ENCODE measurements at places on chromosomes 5 and 9.

DNA sequence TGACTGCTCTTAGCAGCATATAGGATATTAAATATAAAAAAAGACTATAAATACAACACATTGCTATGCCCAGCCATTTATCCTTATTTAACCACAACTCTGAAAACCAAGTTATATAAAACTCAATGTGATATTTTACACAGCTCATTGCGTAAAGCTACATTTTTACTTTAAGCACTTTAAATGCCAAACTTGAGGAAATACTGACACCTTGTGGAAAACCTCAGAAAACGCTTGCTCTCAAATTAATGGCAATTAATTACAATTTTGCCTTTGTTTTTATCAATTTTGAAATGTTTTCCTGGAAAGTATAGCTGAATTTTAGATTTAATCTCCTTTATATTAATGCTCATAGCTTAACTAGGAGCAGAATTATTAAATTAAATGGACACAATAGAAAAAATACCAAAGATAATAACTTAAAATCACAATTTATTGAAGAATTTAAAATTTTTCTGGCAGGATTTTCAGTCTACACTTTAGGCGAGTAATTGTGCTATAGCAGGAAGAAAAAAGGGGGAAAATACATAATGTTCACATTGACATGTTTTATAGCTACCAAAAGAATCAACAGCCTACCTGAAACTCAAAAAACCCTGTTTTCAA is 25.2 kb upstream of the PLAC8L1 start:
- DNase-seq = no peak

DNA sequence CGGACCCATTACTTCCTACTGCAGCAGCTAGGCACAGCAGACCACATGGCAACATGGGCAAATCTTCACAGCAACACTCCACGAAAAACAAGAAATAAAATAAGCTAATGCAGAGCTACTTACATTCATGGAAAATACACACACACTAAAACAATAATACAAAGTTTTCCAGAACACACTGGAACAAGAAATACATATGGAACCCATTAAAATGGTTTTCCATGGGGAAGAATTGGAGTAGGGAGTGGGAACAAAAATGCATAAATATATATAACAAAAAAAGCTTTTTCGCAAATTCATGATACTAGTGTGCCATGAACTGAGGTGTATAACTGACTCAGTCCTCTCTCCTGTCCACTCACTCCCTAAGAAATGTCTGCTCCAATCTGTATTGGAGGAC is 8.3 kb downstream of the ADAMTS12 start:
- no peak for DNase-seq

GRCh38 chr9:12923468-12924009 is 148.7 kb downstream of the LURAP1L start:
- DNase-seq = no peak

GRCh38 chr5:133652951-133653759 is 40.8 kb upstream of the FSTL4 start:
- DNase-seq = no peak

DNA sequence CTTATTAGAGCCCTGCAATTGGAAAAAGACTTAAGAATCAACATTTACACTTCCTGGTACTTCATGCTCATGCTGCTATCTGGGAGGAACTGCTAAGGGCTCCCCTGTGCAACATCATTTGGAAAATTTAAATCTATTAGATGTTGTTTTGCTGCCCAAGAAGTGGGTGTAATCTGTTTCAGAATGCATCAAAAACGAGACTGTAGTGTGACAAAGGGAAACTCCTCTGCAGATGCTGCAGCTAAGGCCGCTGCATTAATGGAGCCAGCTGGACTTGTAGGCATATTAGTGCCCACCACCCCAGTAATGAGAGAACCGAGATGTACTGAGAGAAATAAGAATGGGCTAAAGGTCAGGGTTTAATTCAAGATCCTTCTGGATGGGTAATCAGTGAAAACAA is 11.1 kb upstream of the PAIP1 start:
- DNase-seq = no peak

GRCh38 chr9:113572076-113572861 is 108.7 kb downstream of the RGS3 start:
- DNase-seq = no peak

- no peak for DNase-seq
Measured at GRCh38 chr5:13990896-13991295, 46.4 kb upstream of the DNAH5 start.

- no peak for DNase-seq
Measured at GRCh38 chr5:141821430-141821925, 56.7 kb downstream of the PCDH1 start.

GRCh38 chr9:133976191-133976861 is 15.8 kb downstream of the VAV2 start:
- no peak for DNase-seq

- DNase-seq = no peak
Measured at GRCh38 chr9:110317911-110318310, 19.8 kb downstream of the TXNDC8 start.

- DNase-seq = no peak
Measured at GRCh38 chr5:60718166-60718892, 18.4 kb upstream of the DEPDC1B start.

DNA sequence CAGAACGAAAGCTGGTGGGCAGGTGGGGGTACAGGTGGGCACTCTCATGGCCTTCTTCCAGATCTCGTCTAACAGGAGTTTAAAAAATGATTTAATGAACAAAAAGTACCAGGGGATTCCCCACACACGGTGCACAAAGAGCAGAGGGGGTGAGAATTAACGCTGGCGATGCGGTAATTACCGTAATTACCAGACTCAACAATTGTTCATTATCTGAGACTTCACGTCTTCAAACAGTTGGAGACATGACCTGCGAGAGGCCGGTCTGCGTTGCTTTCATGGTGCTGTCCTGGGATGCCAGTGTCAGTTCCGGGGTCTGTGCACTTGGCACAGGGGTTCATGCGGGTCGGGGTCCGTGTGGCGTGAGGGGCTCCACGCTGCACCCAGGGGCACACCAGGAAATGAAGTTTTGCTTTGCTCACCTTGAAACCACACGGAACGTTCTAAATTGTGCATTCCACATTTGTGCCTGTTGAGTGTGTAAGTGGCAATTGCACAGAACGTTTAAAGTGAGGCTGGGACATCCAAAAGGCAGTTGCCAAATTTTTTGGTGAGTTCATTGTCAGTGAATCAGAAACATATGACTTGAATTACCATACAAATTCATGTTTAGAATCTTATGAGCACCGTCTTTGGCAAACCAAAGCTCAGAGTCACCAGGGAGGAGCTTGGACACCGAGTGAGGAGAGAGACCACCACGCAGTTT is 256.4 kb upstream of the IRX1 start:
- DNase-seq = no peak

DNA sequence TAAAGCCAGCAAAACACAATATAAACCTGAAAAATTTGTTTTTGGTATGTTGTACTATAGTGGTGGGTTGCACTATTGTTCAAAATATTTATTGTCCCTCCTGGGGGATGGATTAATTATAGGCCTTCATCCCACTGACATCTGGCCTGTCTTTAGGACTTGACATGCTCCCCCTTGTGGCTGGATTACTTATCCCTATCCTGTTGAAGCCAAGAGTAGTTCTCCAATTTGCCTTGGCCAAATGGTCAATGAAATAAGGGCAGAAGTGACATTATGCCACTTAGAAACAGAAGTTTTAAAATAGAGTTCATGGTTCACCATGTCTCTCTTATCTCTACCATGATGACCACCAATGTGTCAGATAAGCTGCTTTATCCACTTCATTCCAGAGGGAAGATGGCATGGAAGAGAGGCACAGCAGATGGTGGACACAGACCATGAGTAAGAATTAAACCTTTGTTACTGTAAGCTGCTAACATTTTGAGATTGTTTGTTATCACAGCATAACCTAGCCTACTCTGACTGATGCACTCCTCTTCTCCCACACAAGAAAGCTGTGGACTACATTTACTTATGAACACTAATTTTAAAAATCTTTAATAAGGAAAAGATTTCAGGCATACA is 29.2 kb upstream of the ARHGEF28 start:
- DNase-seq = no peak

DNA sequence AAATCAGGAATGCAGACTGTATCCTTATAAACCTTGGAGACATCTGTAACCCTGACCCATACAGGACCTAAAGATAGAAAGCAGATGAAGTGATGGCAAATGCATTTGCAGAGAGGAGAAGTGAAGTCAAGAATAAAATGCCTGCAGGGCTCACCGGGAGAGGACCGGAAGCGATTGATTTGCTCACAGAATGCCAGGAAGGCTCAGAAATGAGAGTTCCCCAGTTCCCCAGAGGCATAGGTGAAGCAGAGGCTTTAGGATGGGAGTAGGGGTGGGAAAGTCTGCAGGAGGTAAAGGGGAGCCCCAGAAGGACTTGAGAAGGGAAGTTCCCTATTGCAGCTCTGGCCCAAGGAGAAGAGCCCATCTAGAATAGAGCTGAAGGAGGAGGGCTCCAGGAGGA is 63.9 kb upstream of the TNFAIP8 start:
- no peak for DNase-seq

DNA sequence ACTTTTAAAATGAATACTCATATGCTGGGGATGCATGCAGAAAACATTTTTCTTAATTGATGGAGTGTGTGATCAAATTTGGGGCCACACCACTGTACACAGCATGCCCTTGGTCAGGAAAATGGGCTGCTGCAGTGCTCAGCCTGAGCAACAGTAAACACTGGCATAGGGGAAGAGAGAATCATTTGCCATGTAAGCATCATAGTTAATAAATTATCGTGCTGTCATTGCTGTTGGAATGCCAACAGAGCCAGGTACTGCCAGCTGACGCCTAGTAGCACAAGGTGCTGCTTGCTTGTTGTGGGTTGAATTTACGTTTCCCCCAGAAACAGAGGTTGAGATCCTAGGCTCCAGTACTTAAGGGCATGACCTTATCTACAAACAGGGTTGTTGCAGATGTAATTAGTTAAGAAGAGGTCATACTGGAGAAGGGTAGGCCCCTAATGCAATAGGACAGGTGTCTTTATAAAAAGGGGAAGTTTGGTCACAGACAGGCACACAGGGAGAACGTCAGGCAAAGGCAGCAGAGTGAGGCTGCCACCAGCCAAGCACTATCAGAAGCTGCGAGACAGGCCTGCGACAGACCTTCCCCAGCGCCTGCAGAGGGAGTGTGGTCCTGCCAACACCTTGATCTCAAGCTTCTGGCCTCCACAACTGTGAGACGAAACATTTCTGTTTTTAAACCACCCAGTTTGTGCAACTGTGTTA is 25.3 kb downstream of the DAP start:
- no peak for DNase-seq

GRCh38 chr9:94868464-94868863 is 142.0 kb downstream of the AOPEP start:
- DNase-seq = no peak

DNA sequence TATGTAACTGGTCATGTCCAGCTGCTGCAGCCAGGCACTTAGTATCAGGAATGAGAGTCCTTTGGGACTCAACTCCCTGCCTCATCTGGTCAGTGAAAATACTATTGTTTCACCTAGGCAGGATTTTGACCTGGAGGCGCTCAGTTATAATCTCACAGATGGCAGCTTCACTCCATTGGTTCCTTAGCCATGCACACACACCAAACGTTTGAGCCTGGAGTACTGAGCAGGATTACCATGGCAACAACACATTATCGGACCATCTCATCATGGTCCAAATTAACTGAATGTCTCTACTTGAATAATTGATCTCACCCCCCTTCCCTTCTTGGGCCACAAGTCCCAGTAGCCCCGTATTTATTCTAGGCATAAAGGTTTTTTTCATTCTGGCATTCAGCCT is 15.0 kb upstream of the SREK1 start:
- DNase-seq = no peak

- DNase-seq = no peak
Measured at GRCh38 chr5:170681013-170681433, 102.5 kb upstream of the GABRP start.

GRCh38 chr5:14526493-14526892 is 55.1 kb upstream of the OTULINL start:
- DNase-seq = no peak

- DNase-seq = peak; percentile 18
Measured at GRCh38 chr5:15601274-15601673, 101.3 kb downstream of the FBXL7 start.

GRCh38 chr5:6705959-6706358 is 7.3 kb upstream of the TENT4A start:
- no peak for DNase-seq

- DNase-seq = no peak
Measured at GRCh38 chr9:108053555-108054061, 564.0 kb upstream of the KLF4 start.

DNA sequence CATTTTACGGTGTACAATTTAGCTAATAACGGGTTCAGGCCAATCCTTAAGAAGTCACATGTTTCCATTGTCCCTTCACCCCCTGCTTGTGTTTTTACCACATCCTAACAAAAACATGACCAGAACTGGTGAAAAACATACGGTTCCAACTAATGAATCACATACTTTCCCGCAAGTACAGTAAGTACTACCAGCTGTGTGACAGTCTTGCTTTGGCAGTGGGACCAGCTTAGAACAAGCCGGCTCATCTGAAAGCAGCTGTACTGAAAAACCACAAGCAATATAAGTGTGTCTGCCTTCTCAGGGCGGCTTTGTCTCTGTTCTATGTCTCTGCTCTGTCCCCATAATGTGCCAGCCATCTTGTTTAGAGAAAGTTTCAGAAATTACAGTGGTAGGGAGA is 242.5 kb downstream of the BNC2 start:
- no peak for DNase-seq

GRCh38 chr9:107020040-107020530 is 157.1 kb downstream of the ZNF462 start:
- DNase-seq = no peak

DNA sequence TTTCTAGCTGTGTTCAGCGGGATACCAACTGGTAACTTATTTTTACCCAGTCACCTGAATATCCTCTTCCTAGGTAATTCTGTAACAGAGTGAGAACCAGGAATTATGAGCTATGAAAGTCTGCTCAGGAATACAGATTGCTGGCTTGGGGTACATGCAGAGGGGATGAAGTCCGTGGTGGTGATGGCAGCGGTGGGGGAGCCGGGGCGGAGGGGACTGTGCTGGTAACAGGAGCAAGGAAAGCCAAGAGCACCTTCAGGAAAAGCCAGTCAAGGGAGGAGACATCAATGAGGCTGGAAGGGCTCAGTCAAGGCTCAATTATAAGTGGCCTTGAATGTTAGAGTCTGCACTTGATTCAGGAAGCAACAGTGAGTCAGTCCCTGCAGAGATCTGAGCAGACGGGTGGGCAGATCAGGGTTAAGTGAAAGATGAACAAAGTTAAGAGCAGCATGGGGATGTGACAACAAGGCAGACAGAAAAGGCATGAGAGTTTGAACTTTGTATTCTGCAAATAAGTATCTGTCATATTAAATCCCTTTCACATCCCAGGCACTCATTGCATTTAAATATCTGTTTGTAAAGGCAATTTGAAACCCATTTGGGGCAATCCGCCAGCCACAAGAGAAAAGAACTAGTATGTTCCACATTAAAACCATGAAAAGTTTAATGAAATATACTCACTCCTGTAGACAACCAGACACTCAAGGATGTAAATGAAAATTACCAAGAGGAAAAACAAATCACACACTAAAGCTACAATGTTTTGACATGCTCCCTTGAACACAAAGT is 101.2 kb downstream of the TTC39B start:
- no peak for DNase-seq
